Stimulated activated CD8-positive, alpha-beta memory T cell treated with anti-CD3 and anti-CD28 coated beads, Interleukin-12 subunit alpha, Interleukin-12 subunit beta, amount 100 ng/mL, for 4 hours (primary cell): ENCODE measurements at places on chromosomes 2 and 18.

DNA sequence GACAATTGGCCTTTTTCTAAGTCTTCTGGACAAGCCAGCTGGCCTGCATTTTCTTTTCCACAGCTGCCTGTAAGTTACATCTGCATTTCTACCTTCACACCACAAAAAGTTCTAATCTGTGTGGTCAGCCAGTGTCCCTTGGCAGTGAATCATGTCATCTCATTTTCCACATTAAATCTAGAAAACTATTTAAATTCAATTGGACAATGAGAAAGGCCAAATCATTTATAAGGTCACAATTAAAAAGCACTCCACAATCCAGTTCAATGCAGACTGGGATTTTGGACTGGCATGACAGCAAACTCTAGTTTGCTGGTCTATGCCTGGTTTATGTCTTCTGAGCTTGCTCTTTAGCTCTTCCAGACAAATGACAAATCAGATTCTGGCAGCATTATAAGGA lies 494.2 kb upstream of the SPHKAP start:
- DNase-seq = no peak

GRCh38 chr2:69639266-69639665 lies 4.3 kb downstream of the AAK1 start:
- DNase-seq = no peak

GRCh38 chr2:43210467-43211303 lies 15.7 kb downstream of the ZFP36L2 start:
- DNase-seq = no peak

GRCh38 chr2:196206804-196207203 lies 35.4 kb upstream of the STK17B start:
- no peak for DNase-seq

GRCh38 chr2:206836722-206837121 lies 71.3 kb downstream of the FASTKD2 start:
- DNase-seq = no peak

DNA sequence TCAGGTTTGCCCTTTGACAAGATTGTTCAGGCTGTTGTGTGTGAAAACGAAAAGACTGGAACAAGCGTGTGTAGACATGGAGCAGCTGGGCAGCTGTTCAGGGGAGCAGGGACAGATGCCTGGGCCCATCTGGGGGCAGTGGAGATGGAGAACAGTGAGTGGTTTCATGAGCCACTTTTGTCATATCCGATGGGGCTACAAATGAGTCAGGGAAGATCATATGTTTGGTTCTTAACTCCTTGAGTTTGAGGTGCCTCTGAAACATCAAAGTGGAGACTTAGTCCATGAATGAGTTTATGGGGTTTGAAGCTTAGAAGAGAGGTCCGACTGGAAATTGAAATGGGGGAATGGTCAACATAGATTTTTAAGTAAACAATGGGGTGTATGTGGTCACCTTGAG lies 9.3 kb upstream of the PLB1 start:
- DNase-seq = no peak

GRCh38 chr2:207163053-207163755 lies 2.5 kb downstream of the KLF7 start:
- DNase-seq = no peak

GRCh38 chr18:25648716-25649260 lies 296.8 kb upstream of the ZNF521 start:
- no peak for DNase-seq

DNA sequence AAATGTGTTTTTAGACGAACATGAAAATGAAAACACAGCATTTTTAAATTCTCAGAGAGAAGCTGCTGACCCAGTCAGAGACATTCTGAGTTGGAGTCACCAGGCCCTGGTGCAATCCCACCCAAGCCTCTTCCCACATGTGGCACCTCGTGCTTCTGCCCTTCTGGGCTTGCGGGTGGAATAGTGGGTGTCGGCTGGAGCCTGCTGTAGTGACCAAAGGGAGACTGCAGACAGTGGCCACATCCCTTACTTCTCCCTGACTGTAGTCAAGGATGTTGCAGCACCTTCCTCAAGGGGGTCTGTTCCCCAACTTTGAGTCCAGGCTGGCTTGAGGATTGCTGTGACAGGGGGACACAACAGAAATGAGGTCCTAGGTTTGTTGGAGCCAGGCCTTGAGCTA lies 104.4 kb upstream of the GLI2 start:
- no peak for DNase-seq

DNA sequence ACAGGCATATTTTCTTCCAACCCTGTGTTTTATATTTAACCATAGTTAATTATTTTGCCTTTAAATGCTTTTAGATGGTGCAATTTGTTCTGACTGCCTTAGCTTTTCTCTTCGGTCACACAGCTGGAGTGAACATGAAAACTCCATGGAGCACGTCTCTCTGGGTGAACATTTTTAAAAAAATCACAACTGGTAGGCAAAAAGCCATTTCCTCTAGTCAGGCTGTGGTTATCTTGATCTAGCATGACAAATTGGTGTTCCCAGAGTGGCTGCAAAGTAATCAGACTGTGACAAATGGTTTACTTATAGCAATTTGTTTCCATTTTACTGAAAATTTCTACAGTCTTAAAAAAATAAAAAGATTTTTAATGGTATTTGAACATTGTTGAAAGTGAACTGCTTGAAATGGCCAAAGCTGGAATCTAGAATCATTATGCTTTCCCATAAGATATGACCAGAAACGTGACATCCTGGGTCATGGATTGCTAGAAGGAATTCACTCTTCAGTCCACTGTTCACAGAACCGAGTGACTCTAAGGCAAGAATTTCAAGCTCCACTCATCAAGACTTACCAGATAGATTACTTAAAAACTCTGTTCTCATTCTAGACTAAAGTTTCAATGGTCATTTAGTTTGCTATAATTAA lies 703.6 kb downstream of the CPS1 start:
- DNase-seq = no peak

DNA sequence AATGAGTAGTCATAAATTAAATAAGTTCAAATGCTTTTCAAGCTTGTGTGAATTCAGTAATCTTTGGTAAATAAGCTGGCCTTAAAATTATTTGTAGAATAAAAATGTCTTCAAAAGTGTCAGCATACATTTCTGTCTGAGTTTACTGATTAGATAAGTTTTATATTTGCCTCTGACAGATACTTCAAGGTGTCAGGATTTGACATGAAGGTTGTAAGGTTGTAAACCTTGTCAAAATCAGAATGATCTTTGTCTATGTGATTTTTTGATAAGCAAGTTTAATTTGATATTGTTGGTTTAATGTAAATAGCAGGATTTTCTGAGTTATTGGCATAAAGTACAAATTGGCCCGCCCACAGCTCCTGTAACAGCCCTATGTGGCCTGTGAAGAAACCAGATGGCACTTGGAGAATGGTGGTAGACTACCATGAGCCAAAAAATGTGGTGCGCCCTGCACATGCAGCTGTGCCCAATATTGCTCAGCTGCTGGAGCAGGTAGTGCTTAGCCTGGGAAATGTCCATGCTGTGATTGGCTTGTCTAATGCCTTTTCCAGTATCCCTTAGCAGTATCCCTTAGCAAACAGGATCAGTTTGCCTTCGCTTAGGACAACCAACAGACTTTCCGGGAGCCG lies 188.0 kb upstream of the SPHKAP start:
- no peak for DNase-seq

- DNase-seq = no peak
Measured at GRCh38 chr2:129772190-129772579, 207.3 kb upstream of the RAB6C start.

- DNase-seq = no peak
Measured at GRCh38 chr2:159455330-159455918, 160.9 kb downstream of the BAZ2B start.

- DNase-seq = no peak
Measured at GRCh38 chr2:23793476-23793875, 133.4 kb downstream of the ATAD2B start.

DNA sequence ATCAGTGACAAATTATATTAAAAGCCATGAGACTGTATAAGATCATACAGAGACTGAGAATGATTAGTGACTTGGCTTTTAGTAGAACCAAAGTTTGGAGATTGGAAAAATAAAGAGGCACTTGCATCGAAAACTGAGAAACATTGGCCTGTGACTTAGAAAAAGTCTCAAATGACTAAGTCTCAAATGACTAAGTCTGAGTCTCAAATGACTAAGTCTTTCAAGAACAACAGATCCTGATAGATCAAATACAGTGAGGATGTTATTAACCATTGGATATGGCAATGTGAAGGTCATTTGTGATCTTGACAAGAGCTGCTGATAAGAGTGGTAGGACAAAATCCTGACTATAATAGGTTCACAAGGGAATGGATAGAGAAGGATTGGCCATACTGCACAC lies 135.5 kb upstream of the FANCL start:
- DNase-seq = no peak

GRCh38 chr2:40329739-40330030 lies 122.2 kb downstream of the SLC8A1 start:
- DNase-seq = no peak

GRCh38 chr2:18934886-18935285 lies 345.5 kb upstream of the NT5C1B start:
- DNase-seq = no peak

DNA sequence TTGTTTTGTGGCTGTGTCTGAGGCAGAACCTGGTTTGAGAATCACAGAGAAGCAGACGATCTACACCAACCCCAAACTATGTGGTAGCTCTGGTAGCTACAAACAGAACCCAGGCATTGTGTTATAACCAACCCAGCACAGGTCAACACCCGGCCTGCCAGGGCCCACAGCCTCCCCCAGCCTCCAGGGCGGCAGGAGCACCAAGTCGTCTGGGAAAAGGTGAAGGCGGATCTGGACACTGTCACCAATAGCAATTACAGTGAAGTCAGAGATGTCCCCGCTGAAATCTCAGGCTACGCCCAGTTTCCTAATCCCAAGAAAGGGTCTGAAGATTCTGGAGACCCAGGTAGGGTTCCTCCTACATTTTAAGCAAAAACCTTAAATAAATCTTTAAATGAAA lies 3.6 kb downstream of the HJURP start:
- no peak for DNase-seq

DNA sequence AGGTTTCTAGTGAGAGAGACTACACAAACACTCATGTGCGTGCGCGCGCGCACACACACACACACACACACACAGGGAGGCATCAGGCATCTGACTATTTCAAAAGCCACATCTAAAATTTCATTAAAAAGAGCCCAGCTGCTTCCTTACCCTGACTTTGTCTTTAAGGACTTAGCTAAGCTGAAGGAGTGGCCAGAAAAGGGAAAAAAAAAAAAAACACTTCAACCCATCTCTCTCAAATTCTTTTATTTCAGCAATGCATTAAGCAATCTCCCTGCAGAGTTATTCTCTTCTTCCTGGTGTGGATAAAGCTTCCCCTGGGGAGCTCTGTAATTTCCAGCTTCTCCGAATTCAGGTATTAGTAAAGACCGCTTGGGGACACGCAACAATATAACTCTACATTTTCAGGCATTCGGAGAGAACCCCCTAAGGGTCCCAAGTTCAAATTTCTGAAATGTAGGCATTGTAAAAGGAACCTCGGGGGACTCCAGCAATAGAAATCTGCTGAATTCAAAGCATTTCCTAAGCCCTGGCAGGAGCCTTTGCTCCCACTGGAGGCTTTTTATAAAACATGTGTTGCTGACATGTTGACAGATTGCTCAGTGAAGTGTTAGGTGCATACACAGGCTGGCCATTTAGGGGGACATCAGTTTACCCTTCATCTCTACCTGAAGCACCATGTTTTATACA lies 67.0 kb downstream of the ZNF521 start:
- DNase-seq = no peak

- DNase-seq = no peak
Measured at GRCh38 chr18:77177009-77177408, 44.4 kb upstream of the MBP start.

DNA sequence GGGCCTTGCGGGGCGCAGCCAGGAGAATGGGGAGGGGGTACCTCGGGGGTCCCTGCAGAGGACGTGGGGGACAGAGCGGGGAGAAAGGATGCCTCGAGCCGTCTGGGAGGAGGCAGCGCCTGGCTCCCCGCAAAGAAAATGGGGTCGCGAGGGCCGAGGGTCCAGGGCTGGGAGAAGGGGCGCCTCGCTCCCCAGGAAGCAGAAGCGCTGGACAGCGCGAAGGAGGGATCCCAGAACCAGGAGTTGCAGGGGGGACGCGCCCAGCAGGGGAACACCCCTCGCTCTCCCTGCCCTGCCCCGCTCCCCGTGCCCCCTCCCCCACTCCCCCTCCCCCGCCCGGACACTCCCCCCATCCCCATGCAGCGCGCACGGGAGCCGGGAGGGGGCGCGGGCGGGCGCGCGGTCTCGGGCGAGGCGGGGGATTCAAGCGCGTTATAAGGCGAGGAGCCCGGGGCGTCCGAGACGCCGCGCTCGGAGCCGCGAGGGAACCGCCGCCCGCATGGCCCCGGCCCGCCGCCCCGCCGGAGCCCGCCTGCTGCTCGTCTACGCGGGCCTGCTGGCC lies at the start of gene ERFE:
TSS of gene ERFE (plus strand) at position 462 of the 562 bp plus-strand sequence. CDS start at position 500, 38 bp downstream.
- peak; percentile 27 for DNase-seq

GRCh38 chr2:9020267-9020666 lies 16.8 kb upstream of the MBOAT2 start:
- DNase-seq = no peak

DNA sequence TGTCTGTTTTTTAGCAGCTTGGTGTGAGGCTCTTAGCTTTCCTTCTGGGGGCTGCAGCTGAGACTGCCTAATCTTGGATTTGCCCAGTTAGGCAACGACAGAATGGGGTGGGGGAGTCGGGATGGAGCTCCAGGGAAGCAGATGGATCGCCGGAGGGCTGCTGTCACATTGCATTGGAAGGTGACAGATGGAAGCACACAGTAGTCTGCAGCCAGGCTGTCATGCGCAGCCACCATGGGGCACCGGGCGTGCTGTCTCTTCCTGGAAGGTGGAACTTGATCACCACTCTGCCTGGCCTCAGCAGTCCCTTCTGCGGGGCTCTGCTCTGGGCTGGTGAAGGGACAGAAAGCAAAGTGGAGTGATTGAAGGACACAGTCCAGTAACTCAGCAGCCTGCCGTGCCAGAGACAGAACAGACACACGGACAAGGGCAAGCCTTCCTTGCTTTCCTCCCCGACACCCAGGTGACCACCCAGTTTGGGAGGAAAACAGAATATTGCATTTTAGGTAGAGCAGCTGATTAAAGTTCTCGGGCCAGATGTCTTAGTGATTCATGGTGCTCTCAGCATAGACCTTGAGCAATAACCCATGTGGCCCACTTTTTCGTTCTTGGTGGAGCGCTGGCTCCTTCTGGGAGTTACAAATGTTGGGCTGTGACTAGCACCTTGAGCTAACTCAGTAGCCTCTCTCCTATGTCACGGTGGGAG lies 40.9 kb downstream of the RNF144A start:
- no peak for DNase-seq

DNA sequence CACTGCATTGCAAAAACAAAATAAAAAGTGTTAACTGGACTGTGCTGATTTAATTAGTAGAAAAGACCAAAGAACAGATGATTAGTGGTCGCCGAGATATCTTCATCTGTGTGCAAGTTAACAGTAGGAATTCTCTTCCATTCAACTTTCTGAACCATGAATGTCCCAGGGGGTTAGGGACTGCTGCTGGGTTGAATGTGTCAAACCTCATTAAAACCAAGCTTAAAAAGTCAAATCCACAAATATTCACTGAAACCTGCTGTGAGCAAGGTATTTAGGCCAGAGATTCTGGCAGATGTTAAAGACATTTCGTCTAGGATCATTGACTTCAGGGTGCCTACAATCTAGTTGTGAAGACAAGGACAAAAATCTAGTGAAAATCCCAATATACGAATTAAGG lies 58.7 kb downstream of the STPG4 start:
- DNase-seq = no peak

GRCh38 chr2:217928324-217929181 lies 74.2 kb downstream of the TNS1 start:
- DNase-seq = no peak

GRCh38 chr2:224843141-224843540 lies 127.0 kb upstream of the CCDC195 start:
- no peak for DNase-seq
